ENCODE measurements at places on chromosomes 2 and 18.

- no peak for DNase-seq
These were observed 219.8 kb downstream of the KLHL29 start for GRCh38 chr2:23604731-23605130.

GRCh38 chr18:3269914-3270299 is 8.0 kb downstream of the MYL12B start:
- DNase-seq, result no peak

- DNase-seq, result no peak
These were observed 67.8 kb downstream of the PSMG2 start for GRCh38 chr18:12770469-12771219.

- no peak for DNase-seq
These were observed 18.4 kb upstream of the TEX51 start for GRCh38 chr2:126880324-126880723.
